ENCODE measurements at places on chromosomes 2 and 18.

- no peak for DNase-seq
Observed at GRCh38 chr18:32284284-32284683, 94.4 kb downstream of the MEP1B start.

GRCh38 chr2:33350632-33351031, 125.8 kb upstream of the RASGRP3 start:
- no peak for DNase-seq

- no peak for DNase-seq
Observed at GRCh38 chr18:25239581-25240419, 112.2 kb downstream of the ZNF521 start.

- DNase-seq: no peak
Observed at GRCh38 chr2:54271843-54272627, 16.0 kb upstream of the TSPYL6 start.

- no peak for DNase-seq
Observed at GRCh38 chr2:38248255-38248654, 128.8 kb downstream of the ATL2 start.

DNA sequence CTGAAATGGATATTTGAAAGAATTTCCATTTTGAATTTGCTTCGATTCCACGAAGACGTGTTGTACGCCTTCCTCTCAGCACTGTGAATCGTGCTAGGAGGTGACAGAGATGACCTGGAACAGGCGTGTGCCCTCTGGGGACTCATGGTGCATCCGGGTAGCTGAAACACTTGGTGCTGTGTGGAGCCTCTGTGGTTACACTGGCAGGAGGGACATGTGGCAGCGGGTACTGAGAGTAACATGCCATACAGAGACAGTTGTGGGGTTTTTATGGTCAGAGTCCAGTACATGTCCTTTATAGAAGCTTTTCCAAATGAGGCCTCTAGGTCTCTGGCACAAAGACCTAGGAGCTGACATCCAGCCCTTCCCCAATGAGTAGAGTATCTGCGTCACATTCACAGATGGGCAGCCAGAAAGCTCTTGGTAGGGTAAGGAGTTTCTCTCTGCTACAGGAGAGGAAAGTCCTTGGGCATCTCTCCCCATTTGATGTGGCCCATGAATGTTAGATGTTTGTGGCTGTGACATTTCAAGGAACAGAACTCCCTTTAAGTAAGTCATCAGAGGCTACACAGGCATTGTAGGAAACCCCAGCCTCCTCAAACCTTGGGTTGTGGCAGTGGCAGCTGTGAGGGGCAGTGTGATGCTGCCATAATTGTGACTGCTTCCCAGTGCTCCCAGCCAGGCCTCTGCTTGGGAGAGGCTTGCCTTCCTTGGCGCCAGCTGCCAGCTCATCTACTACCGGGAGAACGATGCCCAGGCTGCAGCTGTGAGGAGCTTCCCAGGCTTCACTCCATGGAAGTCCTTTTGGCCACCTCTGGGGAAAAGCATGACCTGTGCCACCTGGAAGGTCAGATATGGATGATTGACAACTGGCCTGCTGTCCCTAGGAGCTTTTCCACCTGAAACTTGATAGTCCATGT, 80.6 kb downstream of the ACOXL start:
- no peak for DNase-seq

DNA sequence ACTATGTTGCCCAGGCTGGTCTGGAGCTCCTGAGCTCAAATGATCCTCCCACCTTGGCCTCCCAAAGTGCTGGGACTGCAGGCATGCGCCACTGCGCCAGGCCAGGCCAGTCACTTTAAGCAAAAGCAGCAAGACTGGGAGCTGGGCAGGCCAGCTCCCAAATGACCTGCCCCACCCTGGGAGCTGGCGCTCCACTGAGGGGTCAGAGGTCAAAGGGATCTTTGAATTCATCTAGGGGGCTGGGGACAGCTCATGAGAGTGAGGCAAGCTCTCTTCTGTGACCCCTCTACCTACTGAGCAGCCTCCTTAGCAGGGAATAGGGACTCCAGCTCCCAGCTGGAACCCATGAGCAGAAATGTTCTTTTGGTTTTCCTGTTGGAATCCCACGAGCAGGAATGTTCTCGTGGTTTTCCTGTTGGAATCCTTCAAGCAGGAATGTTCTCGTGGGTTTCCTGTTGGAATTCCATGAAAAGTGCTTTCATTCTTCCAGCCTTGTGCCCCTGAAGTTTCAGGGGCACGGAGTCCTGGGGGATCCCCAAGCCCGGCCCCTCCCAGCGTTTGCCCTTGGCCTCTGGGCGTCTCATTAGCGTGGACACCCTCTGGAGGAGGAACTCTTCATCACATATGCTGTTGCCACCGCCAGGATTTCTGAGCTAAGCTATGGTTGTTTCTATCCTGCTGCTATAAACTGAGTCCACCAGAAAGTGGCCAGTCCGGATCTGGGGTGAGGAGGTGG, 162.0 kb upstream of the HAAO start:
- no peak for DNase-seq

DNA sequence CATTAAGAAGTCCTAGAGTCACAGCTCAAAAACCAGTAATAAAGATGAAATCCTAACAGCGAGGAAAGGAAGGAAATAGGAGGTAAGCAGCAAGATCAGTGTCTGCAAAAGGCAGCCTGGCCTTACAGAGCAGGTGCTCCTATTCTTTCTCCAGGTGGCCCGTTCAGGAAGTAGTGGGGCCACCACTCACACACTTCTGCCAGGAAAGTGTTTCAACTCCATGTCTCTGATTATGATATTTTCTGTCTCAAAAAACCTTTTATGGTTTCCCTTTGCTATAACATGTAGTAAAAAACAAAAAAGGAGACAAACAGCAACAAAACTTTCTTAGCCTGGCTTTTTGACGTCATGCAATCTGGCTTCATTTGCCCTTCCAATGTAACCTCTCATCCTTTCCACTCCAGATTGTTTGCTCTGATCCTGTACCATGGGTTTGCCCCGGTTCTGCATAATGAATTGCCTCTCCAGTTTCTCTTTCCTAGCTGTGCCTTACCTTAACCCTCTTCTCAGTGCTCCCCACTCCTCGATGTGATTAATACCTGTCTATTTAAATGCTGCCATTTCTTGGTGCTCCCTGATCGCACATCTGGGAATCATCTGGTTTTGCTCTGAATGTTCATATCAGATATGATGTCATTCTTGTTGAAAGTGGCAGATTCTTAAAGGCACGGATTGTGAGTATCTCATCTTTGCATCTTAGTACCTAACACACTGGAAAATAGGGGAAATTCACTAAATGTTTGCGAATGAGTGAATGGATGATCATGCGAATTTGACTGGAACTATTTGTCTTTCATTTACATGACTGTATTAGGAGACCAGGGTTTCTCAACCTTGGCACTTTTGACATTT, 50.6 kb upstream of the PTPRM start:
- DNase-seq: no peak

DNA sequence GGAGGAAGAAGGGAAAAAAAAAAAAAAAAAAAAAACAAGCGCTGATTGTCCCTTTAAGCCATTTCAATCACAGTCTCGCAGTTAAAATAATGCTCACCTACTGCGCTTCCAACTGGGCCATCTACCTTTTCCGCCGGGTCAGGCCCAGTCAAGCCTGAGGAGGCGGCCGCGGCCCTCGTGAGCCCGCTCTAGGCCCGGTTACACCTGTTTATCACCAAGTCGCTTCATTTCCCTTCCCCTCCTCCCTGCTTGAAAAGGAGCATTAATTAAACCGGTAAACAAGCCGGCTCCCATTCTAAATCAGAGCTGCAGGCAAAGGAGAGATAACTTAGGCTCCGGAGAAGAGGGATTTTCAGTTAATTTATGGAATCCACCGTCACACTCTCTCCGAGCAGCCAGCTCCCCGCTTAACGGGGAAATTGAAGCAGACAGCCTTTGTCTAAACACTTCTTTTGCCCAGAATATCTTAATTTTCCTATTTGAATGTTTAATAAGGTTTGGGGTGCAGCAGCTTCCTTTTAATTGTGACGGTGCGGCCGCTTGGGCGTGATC, 140.1 kb upstream of the SIX3 start:
- DNase-seq: no peak

- DNase-seq: no peak
Observed at GRCh38 chr2:143758629-143759330, 629.6 kb downstream of the ARHGAP15 start.

GRCh38 chr2:148565272-148565894, 79.2 kb upstream of the EPC2 start:
- no peak for DNase-seq

DNA sequence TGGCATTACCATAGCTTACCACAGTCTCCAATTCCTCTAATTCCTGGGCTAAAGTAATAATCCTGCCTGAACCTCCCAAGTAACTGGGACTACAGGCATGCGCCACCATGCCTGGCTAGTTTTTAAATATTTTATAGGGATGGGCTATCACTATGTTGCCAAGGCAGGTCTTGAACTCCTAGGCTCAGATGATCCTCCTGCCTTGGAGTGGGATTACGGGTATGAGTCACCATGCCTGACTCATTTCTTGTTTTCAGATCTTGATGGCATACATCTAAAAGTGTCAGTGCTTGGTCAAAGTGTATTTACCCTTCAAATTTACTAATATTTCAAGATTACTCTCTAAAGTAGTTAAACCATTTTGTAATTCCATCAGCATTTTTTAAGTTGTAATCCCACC, 9.4 kb upstream of the SOCS6 start:
- no peak for DNase-seq

GRCh38 chr18:58813561-58814225, 51.0 kb upstream of the ZNF532 start:
- no peak for DNase-seq

- no peak for DNase-seq
Observed at GRCh38 chr18:66727991-66728390, 124.1 kb upstream of the CDH19 start.
